Omental fat pad (tissue), 4 donors: ENCODE measurements at places on chromosomes 4 and X.

DNA sequence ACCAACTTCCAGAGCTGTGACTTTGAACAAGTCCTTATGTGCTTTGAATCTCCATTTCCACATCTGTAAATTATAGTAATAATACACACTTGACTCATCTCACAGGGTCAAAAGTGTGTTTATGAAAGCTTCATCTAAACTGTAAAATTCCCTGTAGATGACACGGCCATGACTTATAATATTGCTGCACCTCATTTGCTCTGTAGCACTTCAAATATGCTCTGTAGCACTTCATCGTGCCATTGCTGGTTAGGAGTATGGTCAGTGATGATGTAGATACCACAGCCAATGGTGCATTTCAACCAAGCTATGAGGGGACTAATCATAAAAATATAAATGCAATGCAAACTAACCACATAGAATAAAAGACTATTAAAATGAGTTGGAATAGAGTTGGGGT, 318.6 kb downstream of the ANK2 start:
- DNase-seq: no peak

DNA sequence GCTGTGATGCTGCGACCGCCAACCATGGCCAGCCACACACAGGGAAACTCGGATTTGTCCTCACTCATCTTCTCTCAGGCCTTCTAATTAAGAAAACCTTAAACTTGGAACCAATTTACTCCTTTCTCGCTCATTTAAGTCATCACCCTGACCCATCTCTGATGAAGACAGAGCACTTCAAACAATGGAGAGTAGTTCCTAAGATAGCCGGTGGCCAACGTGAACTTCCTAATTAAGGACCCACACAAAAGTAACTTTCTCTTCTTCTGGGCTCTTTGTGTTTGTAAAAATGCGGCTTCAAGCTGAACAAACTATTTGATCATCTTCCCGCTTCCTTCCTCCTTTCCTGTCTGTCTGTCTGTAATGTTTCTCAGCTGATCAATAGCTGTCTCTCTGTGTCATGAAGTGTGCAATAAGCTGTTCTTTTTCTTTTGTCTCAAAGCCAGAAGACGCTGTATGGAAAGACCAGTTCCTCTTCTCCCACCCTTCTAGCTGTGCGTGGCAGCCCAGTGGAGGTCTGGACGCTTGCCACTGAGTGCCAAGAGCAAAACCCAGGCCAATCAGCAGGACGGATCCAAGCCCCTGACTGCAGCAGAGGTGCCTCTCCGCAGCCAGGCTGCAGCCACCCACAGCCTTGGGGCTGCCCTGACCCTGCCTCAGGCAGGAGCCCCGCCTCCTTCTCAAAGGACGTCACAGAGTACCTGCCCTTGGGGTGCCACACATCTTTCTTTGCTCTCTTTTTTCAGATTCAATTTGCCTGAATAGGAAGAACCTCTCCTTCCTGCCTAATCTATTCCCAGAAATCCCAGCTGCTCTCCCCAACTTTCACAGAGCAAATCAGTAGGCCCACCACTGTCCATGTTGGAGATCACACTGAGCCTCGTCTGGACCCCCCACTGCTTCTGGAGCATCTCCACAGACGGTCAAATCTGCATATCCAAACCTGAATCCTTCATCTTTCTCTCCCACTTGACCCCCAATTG, 59.3 kb downstream of the MAML3 start:
- no peak for DNase-seq

DNA sequence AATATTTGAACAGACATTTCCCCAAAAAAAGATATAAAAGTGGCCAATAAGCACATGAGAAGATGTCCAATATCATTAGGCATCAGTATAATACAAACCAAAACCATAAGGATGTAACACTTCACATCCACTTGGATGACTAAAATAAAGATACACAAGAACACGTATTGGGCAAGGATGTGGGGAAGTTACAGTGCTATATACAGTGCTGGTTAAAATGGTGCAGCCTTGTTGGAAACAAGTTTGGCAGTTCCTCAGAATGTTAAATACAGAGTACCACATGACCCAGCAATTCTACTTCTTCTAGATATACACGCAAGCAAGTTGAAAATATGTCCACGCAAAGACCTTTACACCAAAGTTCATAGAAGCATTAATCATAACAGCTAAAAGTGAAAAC, 58.9 kb downstream of the HAUS3 start:
- DNase-seq: no peak

DNA sequence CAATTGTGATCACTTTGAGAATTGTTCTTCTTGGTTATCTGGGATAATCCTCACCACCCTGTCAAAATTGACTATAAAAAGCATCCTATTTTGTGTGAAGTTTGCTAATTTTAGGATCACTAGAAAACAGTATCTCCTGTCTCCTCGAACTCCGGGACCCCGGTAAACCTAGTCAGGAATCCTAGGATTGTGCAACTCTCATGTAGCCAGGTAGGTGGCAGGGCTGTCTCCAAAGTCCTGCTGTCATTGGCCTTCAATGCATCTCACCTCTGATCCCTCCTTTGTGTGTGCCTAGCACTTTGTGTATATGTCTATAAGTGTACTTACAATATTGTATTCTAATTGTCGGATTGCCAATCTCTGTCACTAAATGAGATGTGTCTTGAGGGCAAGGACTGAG, 1564.8 kb downstream of the RPA4 start:
- DNase-seq: no peak

GRCh38 chr4:53697016-53697685, 105.9 kb upstream of the LNX1 start:
- no peak for DNase-seq

GRCh38 chr4:157294575-157294974, 74.0 kb downstream of the GRIA2 start:
- no peak for DNase-seq

- no peak for DNase-seq
Measured at GRCh38 chr4:54840992-54841768, 183.4 kb downstream of the KIT start.

- no peak for DNase-seq
Measured at GRCh38 chr4:99855678-99856077, 38.5 kb downstream of the LAMTOR3 start.
